ENCODE measurements at places on chromosomes 1 and 21.

DNA sequence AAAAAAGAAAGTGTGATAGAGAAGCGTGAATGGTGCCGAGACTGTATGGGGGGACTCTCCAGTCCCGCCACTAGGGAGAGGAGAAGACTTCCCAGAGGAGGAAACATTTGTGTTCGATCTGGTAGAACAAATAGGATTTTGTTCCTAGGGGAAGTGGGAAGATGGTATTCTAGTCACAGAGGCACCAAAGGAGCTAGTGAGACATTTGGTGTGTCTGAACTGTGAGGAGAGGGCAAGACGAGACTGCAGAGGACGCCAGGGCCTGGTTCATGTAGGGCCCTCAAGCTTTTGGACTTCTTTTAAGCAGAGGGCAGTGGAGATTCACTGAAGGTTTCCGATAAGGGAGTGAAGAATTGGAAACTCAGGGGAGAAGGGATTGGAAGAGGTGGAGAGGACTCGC, 2.9 kb downstream of the BTBD19 start:
- DNase-seq = no peak

DNA sequence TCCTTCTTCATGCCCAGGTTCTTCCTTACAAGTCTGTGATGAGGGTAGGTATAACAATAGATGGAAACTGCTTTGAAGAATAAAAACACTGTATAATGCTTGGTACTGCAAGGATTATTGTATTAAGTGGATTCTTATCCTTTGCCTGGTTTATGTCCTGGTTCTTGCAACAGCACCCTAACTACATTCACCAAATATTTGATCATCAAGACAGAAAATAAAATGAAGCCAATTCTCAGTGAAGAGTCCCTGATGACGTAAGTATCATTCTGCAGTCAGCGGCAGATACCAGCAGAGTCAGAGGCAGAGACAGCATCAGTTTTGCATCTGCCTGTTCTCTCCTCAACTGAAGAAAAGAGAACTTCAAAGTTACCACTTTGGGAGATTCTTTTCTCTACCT, 19.7 kb downstream of the ARHGEF11 start:
- DNase-seq = no peak

GRCh38 chr1:1125945-1126344, 10.1 kb upstream of the C1orf159 start:
- no peak for DNase-seq

- DNase-seq = no peak
Observed at GRCh38 chr21:36190736-36191135, 34.1 kb downstream of the DOP1B start.

GRCh38 chr1:116420417-116421200, 47.6 kb downstream of the ATP1A1 start:
- DNase-seq = no peak

DNA sequence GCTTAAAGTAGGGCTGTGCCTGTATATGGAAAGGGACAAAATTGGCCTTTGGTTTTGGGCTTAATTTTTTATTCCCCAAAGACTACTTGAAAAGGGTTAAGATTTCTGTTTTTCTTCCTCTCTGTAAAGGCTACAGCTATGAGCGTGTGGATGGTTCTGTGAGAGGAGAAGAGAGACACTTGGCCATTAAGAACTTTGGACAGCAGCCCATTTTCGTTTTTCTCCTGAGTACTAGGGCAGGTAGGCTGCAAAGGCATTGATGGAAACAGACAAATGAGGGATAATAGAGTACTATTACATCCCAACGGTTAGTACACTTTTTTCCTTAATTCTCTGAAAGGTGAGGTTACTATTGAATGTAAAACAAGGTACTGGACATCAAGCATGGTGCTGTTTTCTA, 29.6 kb downstream of the CHD1L start:
- DNase-seq = no peak

GRCh38 chr1:163029901-163030300, 39.3 kb upstream of the RGS4 start:
- DNase-seq = no peak

GRCh38 chr1:74748960-74749359, 16.0 kb downstream of the TYW3 start:
- no peak for DNase-seq

DNA sequence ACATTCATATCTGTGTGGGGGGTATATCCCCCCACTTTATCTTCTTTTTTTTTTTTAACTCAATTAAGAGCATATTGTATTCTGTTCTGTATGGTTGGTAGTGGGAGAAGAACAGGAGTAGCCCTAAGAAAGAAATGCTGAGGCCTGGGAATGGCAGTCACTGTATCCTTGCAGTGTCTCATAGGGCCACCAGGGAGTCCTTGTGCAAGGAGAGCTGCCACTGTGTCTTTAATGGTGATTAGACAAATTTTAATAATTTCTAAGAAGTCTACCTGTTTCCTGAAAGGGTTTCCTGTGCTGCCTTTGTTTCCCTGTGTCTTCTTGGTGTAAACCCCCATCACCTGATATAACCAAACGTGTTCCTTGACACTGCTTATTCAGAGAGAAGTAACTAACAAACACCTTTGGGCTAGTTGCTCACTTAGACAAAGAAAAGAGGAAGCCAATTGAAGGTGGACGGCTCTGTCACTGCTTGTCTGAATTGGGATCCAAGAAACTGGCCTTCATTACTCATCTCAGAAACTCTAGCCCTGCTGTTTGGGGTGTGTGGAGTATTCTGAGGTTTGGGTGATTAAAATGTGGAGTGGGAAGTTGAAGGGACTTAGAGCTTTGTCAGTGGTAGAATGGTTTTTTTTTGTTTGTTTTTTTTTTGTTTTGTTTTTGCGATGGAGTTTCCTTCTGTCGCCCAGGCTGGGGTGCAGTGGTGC, 15.2 kb downstream of the GIPC2 start:
- no peak for DNase-seq

DNA sequence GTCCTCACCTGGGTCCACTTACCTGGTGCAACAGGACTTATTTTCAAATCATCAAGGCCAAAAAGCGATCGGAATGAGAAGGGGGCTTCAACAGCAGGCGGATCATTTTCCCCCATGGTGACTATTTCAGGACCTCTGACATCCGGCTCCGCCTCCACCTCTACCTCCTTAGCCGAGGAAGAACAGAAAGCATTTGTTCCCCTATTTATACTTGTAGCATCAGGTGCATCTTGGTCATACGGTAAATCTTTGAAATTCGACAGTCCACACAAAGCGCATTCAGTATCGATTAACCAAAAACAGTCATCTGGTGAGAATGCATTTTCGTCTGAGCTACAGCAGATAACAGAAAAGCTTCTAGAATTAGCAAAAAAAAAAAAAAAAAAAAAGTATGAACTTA, 550 bp downstream of the TMPRSS3 start:
- no peak for DNase-seq

DNA sequence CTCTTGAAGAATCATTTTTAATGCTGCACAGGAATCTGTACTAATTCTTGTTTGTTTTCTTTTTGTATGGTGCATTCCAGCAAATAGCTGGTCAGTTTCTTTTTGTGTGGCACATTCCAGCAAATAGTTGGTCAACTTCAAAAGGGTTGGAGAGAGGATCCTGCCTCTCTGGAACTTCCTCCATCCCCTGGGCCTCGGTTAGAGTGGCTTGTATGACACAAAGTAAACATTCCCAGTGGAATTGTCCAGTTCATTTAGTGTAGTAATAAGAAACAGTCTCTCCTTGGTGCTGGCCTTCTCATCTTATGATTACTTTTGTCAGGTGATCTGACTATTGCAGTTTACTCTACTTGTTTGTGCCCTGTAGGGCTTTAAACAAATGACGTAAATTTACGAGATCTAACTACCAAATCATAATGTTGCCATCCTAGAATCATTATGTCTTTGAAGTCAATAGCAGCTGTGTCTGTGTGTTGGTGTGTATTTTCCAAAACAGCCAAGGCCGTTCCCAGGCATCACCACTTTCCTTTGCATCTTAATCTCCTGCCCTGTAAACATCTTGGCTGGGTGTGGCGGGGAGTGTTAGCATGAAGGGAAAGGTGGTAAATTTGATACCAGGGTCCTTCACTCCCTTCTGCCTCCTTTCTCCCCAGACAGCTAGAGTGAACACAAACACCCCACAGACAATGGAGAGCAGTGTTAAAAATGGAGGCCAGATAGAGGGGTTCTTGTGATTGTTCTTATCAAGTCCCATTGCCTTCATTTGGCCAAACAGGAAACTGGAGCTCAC, 77.9 kb downstream of the CDC7 start:
- DNase-seq = no peak

DNA sequence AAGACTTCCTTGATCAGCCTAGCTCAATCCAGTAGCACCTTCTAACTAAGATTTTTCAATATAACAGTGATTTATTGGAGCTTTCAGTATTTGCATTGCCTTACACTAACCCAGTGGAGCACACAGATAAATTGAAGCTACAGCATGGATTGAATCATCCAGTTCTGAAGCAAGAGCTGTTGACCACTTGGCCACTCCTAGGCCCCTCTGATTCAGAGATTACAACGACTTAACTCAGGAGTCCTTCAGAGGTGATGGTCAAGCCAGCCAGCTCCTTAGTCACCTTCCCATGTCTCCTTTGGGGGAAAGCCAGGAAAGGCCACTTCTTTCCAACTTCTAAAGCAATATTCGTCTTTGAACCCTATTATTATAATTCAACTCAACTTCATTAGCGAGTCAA, 151.8 kb downstream of the TENT5C start:
- no peak for DNase-seq

- DNase-seq = peak; percentile 61
Observed at GRCh38 chr1:37808369-37809319, 636 bp upstream of the YRDC start.

GRCh38 chr1:31374511-31375196, 1.8 kb upstream of the FABP3 start:
- no peak for DNase-seq

DNA sequence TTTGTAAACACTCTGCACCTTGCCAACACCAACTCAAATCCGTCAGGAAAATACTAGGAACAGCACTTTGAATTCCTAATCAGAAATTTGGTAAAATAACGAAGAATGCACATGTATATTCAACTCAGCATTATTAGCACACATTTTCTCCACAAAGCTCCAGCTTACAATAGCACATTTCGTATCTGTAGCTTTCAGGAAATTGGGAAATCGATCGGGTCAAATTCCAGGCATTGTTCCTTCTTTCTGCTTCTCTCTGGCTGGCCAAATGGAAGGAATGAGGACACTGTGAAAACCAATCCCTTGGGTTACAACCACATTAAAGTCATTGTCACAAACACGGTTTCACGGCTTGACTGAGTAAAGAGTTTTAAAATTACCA, 58.6 kb downstream of the NPHP4 start:
- DNase-seq = no peak

DNA sequence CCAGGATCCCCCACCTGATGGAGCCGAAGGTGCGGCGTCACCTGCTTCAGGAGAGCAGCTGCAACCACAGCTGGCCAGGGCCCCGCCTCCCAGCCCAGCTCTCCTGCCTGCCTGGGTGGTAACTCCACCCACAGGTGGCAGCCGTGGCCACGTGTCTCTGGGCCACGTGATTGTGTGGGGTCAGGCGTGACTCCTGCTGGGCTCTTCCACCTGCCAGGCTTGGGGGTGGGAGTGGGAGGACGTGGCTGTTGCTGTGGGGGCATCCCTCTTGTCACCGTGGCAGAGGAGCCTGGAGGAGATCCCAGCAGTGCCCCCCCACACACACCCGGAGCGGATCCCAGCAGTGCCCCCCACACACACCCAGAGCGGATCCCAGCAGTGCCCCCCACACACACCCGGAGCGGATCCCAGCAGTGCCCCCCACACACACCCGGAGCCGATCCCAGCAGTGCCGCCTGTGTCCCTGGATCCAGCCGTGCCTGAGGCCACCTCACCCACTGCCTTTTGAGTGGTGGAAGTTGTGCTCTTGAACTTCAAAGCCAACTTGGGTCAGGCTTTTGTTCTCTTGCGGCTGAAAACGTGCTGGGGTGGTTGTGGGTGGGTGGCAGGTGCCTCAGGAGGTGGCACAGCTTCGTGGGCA, 32.2 kb downstream of the POFUT2 start:
- no peak for DNase-seq

DNA sequence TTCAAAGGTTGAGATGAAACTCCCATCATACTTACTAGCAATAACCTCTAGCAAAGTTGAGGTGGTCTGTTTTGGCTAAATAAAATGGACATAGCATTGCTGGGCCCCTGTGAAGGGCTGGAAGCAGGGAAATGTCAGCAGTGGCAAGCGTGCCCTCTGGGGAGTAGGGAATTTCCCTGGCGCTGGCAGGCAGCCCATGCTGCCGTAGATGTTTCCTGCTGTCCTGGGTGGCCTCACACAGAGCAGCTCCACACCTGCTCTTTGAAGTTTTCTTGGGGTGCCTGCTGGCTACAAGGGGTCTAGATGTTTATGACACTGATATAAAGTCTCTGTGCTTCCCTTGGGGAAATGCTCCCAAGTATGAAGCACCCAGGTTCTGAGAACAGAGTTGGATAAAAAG, 30.2 kb downstream of the ADARB1 start:
- no peak for DNase-seq

GRCh38 chr1:246308533-246309075, 198.5 kb downstream of the SMYD3 start:
- DNase-seq = no peak

DNA sequence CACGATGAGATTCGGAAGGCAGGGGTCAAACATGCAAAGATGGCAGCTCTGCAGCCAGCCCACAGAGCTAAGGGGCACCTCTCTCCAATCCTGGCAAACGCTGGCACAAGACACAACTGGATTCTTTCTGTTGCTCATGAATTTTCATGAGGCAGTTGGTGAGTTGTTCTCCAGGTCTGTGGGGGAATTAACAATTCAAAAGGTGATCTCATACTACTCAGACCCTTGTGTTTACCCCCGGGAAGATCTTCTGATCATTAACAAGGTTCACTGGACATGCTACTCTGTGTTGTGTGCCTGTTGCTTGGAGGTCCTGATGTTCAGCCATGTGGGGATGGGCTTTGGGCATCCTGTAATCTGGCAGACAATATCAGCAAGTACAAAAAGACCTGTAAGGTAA, 128.9 kb downstream of the HHAT start:
- DNase-seq = no peak

DNA sequence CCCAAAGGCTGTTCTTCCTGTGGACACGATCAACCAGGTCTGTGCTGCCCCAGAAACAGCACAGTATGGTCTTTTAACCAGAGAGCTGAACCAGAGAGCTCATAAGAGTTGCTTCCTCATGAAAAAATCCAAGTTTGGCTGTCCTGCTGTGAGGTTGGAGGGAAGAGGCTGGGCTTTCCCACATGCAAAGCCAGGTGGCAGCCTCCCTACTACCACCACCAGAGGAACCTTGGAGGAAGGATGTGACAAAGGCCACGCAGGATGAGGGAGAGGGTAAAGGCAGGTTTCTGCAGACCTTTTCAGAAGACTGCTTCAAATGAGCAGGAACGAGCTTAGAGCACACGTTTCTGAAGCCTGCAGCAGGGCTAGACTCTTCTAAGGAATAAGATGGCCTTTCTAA, 27.1 kb downstream of the FAM78B start:
- no peak for DNase-seq

GRCh38 chr1:74812180-74812541, 79.2 kb downstream of the TYW3 start:
- DNase-seq = no peak

- DNase-seq = no peak
Observed at GRCh38 chr1:207389728-207390464, 64.2 kb upstream of the CR2 start.

GRCh38 chr1:46830665-46831322, 31.9 kb downstream of the CYP4B1 start:
- no peak for DNase-seq

- no peak for DNase-seq
Observed at GRCh38 chr1:168513656-168514404, 30.0 kb downstream of the XCL2 start.

All from neural crest cell (in vitro differentiated cells).